ENCODE measurements at places on chromosomes 12 and 14.

DNA sequence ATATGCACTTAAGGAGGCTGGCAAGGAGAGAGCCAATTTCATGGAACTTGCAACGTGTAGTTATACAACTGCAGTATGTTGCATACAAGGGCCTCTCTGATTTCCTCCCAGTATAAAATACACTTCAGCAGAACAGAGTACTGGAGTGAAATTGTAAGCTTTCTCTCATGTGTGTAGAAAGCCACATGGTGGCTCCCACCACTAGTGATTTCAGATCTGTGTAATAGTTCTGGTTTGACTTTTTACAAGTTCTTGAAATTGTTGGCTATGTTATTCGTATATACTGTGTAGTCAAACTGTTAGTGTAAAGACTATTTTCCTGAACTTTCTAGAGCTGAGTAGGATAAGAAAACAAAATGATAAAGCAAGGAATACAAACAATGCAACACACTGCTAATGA lies 16.4 kb upstream of the LMO3 start:
- no peak for DNase-seq

DNA sequence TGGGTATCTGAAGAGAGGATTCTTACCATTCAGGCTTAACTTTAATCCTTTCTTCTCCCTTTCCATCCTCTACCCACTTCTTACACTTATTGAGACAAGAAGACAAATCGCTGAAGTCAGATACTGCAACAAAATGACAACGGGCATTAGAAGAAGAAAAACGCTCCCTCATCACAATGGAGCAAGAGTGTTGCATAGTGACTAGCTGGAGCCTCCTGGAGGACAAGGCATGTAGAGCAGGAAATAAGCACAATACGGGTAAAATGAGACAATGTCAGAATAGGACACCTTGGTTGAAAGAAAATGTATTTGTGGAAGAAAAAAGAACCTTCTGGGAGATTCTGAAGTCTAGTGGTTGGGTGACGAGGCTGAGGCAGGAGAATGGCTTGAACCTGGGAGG lies 501.0 kb downstream of the RERGL start:
- DNase-seq = no peak

- DNase-seq = no peak
Observed at GRCh38 chr12:24232531-24232930, 283.1 kb upstream of the SOX5 start.

GRCh38 chr14:102993523-102993922 lies 63.8 kb downstream of the CDC42BPB start:
- peak; percentile 88 for DNase-seq

DNA sequence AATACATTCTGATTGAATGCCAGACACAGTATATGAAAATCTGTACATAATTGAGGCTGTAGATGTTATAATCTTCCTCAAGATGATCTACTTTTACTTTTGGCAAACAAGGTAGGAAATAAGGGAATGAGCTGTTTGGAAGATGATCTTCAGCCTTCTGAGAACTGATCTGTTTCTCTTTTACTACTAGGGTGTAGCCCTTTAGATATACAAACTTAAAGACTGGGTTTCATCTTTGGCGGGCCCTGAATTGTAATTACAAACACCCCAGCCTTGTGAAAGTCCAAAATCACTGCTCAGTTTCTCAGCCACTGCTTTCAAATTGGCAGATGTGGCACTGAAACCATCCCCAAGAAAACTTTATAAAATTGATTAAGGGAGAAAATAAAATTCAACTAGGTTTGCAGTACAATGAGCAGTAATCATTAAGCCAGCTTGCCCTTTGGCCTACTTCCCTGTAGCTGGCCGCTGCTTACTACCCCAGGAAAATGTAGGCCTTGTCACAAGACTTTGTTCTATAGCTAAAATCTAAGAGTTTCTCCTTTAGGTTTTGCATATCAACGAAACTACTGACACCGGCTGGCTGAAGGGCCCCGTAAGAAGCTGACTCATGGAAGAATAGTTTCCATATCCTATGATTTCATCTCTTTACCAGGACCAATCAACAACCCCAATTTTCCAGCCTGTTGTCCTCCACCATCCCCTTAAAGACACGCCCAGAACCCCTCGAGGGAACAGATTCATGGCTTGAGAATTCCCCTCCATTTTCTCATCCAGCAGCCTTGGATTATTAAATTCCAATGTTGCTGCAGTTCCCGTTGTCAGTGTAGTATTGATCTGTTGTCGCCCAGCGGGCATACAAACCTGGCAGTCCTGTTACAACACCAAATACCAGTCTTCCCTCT lies 210.8 kb downstream of the PCNX1 start:
- DNase-seq = peak; percentile 92

DNA sequence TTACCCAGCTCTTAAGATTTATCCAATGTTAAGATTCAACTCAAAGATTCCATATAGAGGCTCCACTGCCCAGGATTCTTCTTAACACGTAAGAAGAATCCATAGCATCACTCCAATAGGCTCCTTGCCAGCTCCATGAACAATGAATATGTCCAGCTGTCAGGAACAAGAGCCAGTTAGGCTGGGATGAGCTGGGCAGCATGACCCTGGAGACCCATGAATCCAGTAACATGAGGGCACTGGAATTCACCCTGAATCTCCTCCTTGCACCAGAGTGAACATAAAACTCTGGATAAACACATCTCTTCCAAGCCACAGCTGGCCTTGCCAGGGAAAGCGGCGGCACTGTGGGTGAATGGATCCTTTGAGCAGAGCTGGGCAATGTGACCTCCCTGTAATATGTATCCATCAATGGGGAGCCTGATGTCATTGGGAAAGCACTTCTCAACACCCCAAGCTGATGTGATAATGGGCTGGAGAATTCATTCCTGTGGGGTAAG lies 24.4 kb upstream of the TC2N start:
- DNase-seq = no peak

GRCh38 chr14:71931492-71932228 lies 569 bp upstream of the RGS6 start:
- no peak for DNase-seq

- DNase-seq = no peak
Observed at GRCh38 chr12:11669348-11669747, 19.9 kb downstream of the ETV6 start.

- no peak for DNase-seq
Observed at GRCh38 chr14:67580336-67581171, 19.5 kb downstream of the PIGH start.

DNA sequence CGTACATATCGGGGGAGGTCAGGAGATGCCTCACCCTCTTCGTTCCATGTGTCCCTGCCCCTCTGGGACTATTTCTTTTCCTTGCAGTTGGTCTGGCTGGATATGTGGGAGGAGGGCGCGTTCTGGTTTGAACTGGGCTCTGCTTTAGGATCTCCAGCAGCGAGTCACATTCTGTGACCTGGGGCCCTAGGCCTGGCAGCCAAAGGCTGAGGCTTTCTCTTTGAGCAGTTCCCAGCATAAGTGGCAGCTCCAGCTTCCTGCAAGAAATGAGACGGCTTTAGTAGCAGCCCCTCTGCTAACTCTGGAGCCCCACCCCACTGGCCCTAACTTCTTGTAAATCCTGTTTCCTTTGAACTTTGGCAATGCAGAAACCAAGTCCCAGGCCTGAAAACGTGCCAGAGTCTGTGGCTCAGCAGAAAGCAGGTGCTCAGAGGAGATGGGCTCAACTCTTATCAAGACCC lies 274.8 kb downstream of the DPF3 start:
- DNase-seq = no peak

DNA sequence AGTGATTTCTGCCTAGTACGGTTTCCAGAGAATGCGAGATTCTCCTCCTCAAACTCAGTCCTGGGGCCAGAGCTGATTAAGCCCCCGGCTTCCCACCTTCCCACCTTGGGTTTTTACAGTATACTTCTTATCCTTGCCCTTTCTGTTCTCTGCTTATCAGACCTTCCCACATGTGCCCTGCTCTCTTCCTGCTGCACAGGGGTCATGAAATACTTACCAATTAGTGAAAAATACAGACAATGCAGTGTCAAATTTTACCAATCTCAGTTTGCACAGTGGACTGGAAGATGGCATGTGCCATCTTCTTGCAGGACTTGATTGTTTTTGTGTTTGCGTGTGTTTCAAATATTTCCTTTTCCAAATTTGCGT lies 14.7 kb downstream of the SUSD6 start:
- no peak for DNase-seq

- DNase-seq = peak; percentile 15
Observed at GRCh38 chr14:94571950-94572349, 9.3 kb upstream of the SERPINA5 start.

DNA sequence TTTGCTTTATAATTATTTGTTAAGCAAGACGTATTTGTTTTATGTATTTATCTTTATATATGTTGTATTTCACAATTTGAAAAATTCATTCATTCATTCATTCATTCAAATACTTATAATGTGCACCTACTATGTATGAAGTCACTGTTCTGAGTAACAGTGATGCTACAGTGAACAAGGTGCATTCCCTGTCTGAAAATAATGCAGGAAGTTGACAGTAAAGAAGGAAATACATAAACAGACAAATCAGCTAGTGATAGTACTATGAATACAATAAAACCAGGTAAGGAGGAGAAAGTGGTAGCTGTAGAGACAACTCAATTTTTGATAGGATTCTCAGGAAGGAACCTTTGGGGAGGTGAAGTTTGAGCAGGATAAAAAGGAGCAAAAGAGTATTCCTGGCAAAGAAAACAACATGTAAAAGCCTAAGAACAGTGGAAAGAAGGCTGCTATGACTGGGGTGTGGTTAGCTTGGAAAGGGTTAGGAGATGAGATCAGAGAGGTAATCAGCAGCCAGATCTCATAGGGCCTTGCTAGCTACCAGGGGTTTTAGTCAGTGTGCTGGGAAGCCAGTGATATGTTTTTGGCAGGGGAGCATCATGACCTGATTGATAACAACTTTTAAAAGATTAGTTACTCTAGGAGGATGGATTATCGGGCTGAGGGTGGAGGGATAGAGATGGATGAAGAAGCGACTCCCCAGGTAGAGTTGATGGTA lies 17.4 kb downstream of the BICDL1 start:
- no peak for DNase-seq

- DNase-seq = peak; percentile 74
Observed at GRCh38 chr12:106247674-106248311, at the start of gene CKAP4. TSS of gene CKAP4 (minus strand) at chr12:106248020. CDS start at chr12:106247851, 169 bp downstream.

DNA sequence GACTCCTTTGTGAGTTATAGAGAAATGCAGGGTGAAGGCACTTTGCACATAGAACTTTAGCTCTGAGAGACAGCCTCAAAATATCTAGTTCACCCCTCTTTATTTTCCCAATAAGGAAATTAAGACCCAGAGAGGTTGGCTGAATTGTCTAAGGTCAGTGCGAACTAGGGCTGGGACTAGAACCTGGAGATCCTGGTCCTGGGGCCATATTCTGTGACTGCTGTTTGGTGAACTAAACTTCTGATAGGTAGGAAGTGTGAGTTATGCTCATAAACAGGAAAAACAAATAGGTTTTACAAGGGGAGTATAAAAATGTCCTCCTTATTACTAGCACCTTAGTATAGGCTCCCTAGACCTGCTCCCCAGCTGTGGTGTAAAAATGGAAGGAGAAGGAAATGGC lies 53.9 kb downstream of the DAD1 start:
- no peak for DNase-seq

DNA sequence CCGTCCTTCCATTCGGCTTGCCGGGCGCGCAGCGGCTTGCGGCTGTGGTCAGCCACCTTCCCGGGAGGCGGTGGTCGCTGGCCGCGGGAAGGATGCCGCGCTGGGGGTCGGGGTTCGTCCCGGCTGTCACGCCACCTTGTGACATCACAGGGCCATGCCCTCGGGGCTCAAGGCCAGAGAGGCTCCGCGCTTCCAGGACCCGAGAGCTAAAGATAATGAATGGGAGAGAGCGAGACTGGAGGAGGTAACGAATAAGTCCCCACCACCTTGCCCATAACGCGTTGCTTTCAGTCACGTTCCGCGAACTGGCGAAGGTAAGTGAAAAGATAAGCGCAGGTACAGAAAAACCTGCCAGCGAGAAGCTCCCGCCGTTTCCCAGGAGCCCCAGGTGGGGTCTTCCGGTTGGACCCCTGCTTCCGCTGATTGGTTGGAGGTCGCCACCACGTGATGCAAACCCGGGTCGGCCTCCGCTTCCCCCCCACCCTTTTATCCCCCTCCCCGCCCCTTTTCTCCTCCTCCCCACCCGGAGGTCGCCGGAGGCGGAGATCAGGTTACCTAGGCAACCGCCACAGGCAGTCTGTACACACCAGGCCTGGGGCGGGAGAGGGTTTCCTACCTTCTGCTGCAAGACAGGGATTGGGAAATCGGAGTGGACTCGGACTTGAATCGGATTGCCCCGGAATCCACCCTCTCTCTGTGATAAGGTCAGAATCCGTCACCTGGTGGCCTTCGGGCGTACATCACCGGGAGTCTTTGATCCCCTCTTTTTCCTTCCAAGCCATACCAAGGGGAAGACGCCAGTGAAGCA lies at the start of gene LRRC9:
Gene LRRC9, plus strand, starts transcription at position 575 of the 808 bp plus-strand sequence.
- DNase-seq = no peak

GRCh38 chr12:118982302-118982701 lies 961 bp downstream of the SRRM4 start:
- no peak for DNase-seq

DNA sequence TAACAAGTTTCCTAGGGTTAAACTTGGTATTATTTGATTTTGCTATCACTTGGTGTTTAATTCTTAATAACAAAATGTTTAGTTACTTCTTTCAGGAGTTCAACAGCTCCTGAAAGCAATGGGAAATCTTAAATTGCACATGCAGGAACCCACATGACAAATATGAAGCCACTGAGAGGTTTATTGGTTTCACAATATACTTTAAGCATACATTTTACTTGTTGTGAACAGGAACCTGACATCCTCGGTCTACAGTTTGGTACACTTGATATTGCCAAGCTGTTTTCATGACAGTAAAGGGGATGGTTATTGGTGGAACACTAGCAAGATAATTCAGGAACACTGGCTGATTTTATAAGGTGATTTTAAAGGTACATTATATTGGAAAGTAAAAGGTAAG lies 46.2 kb downstream of the SLC38A1 start:
- DNase-seq = no peak

DNA sequence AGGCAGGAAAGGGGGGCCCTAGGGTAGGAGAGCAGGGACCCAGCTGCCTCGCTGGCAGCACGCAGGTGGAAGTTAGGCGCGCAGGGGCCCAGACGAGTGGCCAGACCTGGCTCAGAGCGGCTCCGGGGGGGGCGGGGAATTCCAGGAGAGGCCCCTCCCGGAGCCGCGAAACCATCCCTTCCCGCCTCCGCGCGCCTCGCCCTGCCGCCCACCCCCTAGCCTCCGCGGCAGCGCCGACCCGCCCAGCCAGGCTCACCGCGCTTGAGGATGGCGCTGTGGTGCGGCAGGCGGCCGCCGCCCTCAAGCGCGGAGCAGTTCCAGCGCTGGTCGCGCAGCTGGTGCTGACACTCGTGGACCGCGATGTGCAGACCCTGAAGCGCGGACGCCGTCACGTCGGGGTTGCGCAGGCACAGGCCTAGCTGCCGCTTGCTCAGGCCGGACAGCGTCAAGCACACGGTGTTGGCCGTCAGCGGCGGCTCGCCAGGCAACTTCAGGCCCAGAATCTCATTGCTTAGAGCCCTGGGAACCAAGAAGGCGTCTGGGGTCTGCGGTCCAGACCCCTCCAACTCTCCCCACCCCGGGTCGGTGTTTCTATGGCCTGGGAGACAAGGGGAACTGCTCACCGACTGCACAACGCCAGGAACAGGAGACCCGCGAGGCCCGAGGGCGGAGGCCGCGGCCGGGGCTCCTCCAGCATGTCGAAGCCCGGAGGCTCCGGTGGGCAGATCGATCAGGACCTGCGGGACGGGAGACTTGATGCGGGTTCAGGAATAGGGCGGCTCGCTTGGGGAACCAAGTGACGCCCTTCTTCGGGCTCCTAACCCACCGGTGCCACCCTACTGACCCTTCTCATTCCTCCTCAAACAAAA lies 1.5 kb downstream of the WNT10B start:
- DNase-seq = no peak
